Karpas-422 (cell line): ENCODE measurements at places on chromosomes 6 and 20.

GRCh38 chr6:11228935-11229654 is 3.4 kb downstream of the NEDD9 start:
- DNase-seq, result no peak

- DNase-seq, result no peak
Measured at GRCh38 chr6:61887423-61887822, 398.6 kb downstream of the KHDRBS2 start.

- DNase-seq, result no peak
Measured at GRCh38 chr6:4939241-4939640, 64.6 kb downstream of the RPP40 start.

GRCh38 chr20:5486377-5487054 is 169.8 kb upstream of the PROKR2 start:
- no peak for DNase-seq

DNA sequence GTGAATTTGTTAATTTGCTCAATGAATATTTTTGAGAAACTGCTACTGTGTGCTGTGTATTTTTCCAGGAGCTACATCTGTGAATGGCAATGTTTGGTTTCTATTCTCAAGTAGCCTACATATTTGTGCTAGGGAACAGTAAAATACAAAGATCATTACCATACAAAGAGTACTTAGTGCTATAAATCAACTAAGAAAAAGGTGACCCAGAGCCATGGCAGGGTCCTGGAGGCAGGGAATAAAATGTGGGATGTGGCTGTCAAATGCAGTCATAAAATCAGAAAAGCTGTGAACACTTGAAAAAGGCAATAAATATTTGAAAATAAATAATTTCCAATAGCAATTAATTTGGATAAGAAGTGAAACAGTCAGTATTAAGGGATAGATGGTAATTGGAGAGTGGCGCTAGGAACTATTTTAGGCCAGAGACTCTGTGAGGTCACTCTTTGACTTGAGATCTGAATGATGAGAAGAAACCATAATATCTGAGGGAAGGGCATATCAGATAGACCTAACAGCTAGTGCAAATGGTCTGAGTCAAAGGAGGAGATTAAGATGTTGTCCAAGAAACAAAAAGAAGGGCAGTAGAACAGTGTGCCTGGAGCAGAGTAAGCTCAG is 98.8 kb downstream of the MANEA start:
- no peak for DNase-seq

GRCh38 chr6:50822078-50822476 is 3.4 kb downstream of the TFAP2B start:
- no peak for DNase-seq

- DNase-seq, result no peak
Measured at GRCh38 chr6:128600397-128600951, 80.1 kb upstream of the PTPRK start.

- peak; percentile 79 for DNase-seq
Measured at GRCh38 chr20:57435498-57436222, 44.5 kb downstream of the RBM38 start.

DNA sequence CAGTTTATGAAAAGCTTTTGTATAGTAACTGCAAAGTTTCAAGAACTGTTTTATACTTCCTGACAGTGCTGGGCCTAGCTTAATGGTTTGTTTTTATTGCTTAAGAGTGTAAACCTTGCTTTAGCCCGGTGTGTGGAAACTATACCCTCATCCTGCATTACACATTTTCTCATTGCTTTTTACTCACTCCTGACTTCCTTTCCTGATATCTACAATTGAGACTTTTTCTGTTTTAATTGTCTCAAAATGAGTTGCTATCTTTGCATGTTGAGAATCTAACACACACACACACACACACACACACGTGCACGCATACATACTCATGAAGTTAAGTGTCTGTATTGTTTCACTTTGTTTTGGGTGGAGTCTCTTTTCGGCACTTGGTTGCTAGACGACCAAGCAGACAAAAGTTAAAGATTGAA is 16.7 kb downstream of the BMP2 start:
- DNase-seq, result no peak

- no peak for DNase-seq
Measured at GRCh38 chr6:15962449-15962764, 166.5 kb upstream of the MYLIP start.

- no peak for DNase-seq
Measured at GRCh38 chr20:19835533-19836222, 77.6 kb downstream of the RIN2 start.

- no peak for DNase-seq
Measured at GRCh38 chr20:4972506-4973251, 28.6 kb downstream of the SLC23A2 start.

- DNase-seq, result no peak
Measured at GRCh38 chr20:53927990-53928389, 142.4 kb downstream of the BCAS1 start.

- no peak for DNase-seq
Measured at GRCh38 chr6:158313989-158314388, 1.7 kb downstream of the TULP4 start.

- peak; percentile 74 for DNase-seq
Measured at GRCh38 chr6:129575378-129576118, 134.4 kb downstream of the ARHGAP18 start.

- DNase-seq, result no peak
Measured at GRCh38 chr6:85473748-85474147, 23.9 kb downstream of the NT5E start.

DNA sequence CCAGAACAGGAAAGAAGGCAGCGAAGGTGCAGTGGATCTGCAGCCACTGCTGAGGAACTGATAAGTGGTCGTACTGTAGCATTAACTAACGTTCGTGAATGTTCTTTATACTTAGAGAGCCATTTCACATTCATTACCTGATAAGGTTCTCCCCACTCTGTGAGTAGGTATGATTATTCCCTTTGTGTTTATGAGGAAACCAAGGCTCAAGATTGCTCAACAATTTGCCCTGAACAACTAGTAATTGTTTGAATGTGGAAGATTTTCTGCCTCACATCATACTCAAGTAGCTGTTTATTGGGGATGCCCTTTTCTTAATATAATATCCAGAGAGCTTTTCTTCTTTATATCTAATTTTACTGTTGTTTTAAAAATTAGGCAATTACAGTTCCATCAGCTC is 24.9 kb upstream of the ELOVL5 start:
- no peak for DNase-seq

- no peak for DNase-seq
Measured at GRCh38 chr6:30799210-30799609, 54.9 kb upstream of the IER3 start.

DNA sequence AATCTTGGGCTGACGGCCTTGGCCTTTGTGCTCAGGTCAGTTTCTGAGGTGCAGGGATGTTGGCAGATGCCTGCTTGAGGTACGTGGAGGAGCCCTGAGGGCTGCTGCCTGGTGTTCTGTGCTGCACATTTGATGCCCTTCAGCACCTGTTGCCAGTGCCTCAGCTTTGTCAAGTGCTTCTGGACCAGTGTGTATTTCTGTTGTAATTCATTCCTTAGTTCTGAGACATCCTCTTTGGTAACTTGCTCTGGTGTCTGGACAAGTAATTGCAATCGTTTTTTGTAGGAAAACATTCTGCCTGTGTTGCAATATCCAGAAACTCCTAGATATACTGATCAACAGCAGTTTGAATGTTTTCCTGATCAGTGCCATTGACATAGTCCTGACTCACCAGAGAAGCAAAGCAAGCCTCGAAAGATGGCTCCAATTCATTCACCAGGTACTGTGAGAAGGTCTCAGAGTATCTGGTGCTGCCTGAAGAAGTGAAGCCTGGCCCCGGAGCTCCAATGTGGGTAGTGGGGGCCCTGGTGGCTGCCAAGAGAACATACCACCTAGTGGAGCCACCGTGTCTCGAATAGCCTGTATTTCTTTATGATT is 26.7 kb downstream of the ZNF337 start:
- DNase-seq, result peak; percentile 65

GRCh38 chr6:102995491-102995890 is 1602.0 kb downstream of the GRIK2 start:
- no peak for DNase-seq

- no peak for DNase-seq
Measured at GRCh38 chr6:33467091-33467490, 12.7 kb downstream of the ZBTB9 start.

GRCh38 chr6:97399208-97399607 is 116.2 kb upstream of the MMS22L start:
- DNase-seq, result no peak

- DNase-seq, result no peak
Measured at GRCh38 chr6:34891296-34891695, 2.2 kb downstream of the ANKS1A start.

DNA sequence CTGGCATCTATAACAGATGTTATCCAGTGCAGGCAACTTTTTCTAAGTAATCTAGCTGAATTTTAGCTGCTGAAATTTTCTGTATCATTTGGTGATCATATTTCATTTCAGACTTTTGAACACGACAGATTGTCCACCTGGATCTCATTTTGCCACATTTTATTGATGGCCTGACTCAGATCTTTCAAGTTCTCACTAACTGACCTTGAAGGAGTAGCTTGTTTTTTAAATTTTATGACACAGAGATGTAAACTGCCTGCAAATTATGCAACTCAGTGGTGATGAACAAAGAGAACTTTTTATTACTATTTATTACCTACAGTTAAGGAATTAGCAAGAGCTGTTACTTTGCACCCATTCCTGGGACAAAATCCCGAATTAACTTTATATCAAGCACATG is 366.4 kb downstream of the PAX1 start:
- no peak for DNase-seq

- DNase-seq, result no peak
Measured at GRCh38 chr6:87698547-87699006, 3.5 kb downstream of the AKIRIN2 start.

GRCh38 chr6:52317841-52318581 is 33.5 kb upstream of the MCM3 start:
- no peak for DNase-seq

GRCh38 chr20:21411725-21412124 is 14.4 kb upstream of the NKX2-4 start:
- DNase-seq, result no peak

- DNase-seq, result no peak
Measured at GRCh38 chr20:44091026-44091425, 96.0 kb downstream of the JPH2 start.

DNA sequence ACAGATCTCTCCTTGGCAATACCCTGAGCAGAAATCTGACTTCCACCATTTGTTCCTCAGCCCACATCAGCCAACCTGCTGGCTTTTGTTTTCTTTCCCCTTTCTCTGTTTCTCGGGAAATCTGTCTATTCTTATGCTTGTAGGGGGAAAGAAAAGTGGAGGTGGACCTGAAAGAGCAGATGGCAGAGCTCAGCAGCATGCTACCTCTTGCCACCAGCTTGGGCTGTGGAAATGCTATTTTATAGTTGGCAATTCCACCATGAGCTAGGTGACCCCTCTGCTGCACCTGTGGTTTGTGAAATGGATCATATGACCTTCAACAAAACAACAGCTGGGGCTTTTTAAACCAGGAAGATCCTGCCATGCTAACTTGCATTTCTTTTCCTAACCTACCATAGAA is 6.8 kb upstream of the SPATS1 start:
- no peak for DNase-seq

DNA sequence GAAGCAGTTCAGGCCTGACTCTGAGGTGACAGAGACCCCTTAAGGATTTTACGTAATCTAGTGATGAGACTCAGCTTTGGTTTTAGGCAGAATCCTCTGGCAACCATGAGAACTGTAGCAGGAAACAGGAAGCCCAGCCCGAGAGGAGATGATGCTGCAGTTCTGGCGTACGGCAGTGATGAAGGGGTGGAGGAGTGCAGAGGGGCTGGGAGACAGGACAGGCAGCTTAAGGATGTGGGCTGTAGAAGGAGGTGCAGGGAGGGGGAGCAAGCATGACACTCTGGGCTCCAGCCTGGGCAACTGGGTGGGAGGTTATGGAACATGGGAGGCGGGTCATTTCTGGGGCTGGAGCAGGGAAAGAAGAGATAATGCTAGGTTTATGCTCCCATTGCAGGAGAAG is 67.1 kb downstream of the LRFN2 start:
- DNase-seq, result no peak

DNA sequence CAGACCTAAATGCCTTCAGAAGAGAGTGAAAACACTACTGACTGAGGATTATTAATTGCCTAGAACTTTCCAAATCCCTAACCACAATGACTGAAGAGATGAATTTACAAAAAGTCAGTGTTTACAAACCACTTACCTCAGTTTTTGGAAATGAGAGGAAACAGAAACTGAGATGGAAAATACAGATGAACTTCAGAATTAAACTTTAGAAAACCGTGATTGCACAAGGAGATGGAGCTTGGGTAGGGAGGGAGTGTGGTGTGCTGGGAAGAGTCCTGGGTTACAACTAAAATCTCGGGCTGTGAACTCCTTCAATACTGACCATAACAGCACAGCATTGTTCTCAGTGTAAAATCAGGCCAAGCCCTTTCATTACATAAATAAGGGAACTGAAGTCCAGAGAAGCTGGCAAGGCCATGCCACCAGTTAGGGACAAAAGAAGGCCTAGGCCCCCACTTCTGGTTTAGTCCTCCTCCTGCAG is 4.0 kb downstream of the ELMO2 start:
- no peak for DNase-seq

GRCh38 chr20:38644588-38645260 is 43.1 kb downstream of the ARHGAP40 start:
- no peak for DNase-seq

GRCh38 chr20:56748476-56749377 is 119.6 kb downstream of the TFAP2C start:
- DNase-seq, result no peak
